ENCODE measurements at places on chromosomes 11 and 22.

GRCh38 chr11:129950101-129951091 is 52.2 kb downstream of the PRDM10 start:
- H3K4me3 ChIP-seq, result no peak overlapping the region
- peaks cover 9% of the 10 kb centered on the region for H3K4me1 ChIP-seq
- H3K36me3 ChIP-seq, result peaks cover 8% of the 10 kb centered on the region
- no peak for DNase-seq

GRCh38 chr11:29159552-29160465 is 857.0 kb downstream of the KCNA4 start:
- no peaks in the 10 kb centered on the region for H3K27me3 ChIP-seq
- H3K27ac ChIP-seq, result no peak overlapping the region
- no peaks in the 10 kb centered on the region for H3K36me3 ChIP-seq

GRCh38 chr11:36488096-36488495 is 22.0 kb downstream of the TRAF6 start:
- DNase-seq, result no peak
- H3K27ac ChIP-seq, result no peak overlapping the region
- no peak overlapping the region for H3K4me3 ChIP-seq

DNA sequence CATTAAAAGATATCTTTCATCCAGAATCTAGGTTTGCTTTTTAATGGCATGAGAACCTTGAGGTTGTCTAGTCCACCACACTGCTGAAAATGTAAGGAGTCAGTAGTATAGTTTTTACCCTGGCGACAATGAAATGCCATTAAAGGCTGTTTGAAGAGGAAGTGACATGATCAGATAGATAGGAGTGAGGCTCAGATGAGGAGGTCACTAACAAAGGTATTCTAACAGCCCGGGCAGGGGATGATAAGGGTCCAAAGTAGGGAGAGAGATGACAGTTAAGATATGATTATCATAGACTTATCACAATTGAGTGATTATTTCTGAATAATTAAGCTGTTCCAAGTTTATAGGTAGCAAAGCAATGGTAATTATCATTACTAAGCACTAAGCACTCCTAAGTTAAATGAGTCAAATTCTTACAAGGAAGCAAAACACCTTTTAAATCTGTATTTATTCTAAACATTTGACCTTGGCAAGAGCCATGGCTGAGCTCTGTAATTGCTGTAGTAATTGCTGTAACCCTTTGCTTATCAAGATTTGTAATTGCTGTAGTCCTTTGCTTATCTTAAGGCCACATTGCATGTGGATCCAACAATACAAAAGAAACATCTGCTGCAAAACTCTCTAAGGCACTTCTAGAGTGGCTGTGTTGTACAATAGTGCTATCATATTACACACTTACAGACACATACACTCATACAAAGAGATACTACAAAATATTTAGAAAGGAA is 92.6 kb downstream of the ENTHD1 start:
- H3K4me3 ChIP-seq, result no peak overlapping the region
- peaks cover 6% of the 10 kb centered on the region for H3K4me1 ChIP-seq
- DNase-seq, result no peak
- H3K36me3 ChIP-seq, result peaks cover 7% of the 10 kb centered on the region

GRCh38 chr11:26947379-26947844 is 46.5 kb upstream of the FIBIN start:
- DNase-seq, result no peak
- H3K36me3 ChIP-seq, result no peaks in the 10 kb centered on the region
- no peaks in the 10 kb centered on the region for H3K4me1 ChIP-seq
- no peaks in the 10 kb centered on the region for H3K27me3 ChIP-seq

DNA sequence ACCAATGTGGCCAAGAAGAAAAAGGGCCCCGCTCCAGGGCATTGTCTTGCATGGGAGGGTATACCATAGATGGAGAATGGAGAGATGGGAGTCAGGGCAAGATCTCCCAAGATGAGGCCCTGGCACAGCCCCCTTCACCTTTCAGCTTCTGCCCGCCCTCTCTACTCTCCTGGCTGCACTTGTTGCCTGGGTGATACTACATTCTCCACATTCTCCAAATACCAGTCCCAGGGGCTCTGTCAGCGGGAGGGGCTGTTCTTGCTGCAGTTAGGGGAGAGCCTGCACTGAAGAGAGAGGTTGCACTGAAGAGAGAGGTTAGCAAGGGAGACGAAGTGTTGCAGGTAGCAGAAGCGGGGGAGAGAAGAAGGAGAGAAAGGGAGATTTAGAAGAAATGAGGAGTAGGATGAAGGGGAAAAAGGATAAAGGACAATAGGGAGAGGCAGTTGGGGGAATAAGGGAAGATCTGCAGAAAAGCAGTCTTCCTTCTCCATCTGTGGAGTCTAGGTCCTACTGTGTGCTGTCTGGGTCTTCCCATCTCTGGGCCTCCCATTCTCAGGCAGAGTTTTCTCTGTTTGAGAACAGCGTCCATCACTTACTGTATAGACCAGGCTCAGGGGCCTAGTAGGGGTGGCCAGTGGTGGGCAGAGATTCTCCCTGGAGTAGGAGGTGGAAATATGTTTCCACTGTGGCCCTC is 8.0 kb downstream of the PHLDB1 start:
- H3K27ac ChIP-seq, result no peak overlapping the region
- H3K4me1 ChIP-seq, result peaks cover 4% of the 10 kb centered on the region
- no peak for DNase-seq
- peaks cover 8% of the 10 kb centered on the region for H3K27me3 ChIP-seq

- H3K36me3 ChIP-seq, result peaks cover 8% of the 10 kb centered on the region
- H3K27ac ChIP-seq, result peak within 1 kb of the TSS; percentile 85
- peak; percentile 93 for DNase-seq
- H3K4me3 ChIP-seq, result peak within 1 kb of the TSS; percentile 93
These were observed at the start of gene SLC25A22 for GRCh38 chr11:798093-798713. Gene SLC25A22, minus strand, starts transcription at chr11:798281. Its CDS starts 3,275 bp downstream, at chr11:795006.

DNA sequence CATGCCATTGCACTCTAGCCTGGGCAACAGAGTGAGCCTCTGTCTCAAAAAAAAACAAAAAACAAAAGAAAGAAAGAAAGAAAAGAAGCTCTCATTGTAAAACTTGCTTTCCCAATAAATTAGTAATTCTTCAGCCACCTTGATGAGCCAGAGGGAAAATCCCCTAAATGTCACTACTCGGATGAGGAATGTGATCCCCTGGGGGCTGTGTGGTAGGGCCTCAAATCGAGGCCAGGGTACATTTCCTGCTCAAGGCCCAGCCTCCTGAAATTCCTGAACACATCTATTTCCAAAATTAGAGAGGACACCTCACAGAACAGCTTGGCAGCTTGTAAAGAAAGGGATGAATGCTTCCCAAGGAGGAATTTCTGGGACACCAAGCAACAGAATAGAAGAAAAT is 147.1 kb upstream of the SESN3 start:
- H3K36me3 ChIP-seq, result no peaks in the 10 kb centered on the region
- H3K4me1 ChIP-seq, result peaks cover under 1% of the 10 kb centered on the region
- H3K4me3 ChIP-seq, result no peak overlapping the region
- DNase-seq, result no peak
- H3K27me3 ChIP-seq, result peaks cover 13% of the 10 kb centered on the region
- H3K27ac ChIP-seq, result no peak overlapping the region
